NB4 (cell line): ENCODE measurements at places on chromosomes 2 and 18.

- no peak for DNase-seq
Observed at GRCh38 chr18:57649556-57650500, 28.2 kb upstream of the NARS1 start.

DNA sequence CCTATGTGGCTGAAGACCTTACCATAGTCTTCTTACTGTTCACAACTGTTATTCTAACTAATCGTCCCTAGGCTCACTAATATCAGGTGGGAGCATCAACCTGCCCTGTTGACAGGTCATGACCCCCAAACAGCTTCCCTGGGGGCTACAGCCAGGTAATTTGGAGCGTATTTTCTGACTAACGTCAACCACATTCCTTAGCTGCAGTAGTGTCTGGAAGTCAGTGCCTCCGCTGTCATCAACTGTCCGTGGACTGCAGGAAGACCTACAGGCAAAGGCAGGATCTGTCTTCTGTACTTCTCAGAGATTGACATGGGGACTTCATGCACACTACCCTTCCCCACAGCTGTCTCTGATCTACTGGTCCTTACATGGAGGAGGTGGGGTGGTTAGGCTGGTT is 456.9 kb downstream of the BCL11A start:
- no peak for DNase-seq

GRCh38 chr2:219418155-219419011 is at the start of gene DES:
Gene DES (plus strand): TSS chr2:219418377. CDS start chr2:219418463, 86 bp downstream.
- no peak for DNase-seq

DNA sequence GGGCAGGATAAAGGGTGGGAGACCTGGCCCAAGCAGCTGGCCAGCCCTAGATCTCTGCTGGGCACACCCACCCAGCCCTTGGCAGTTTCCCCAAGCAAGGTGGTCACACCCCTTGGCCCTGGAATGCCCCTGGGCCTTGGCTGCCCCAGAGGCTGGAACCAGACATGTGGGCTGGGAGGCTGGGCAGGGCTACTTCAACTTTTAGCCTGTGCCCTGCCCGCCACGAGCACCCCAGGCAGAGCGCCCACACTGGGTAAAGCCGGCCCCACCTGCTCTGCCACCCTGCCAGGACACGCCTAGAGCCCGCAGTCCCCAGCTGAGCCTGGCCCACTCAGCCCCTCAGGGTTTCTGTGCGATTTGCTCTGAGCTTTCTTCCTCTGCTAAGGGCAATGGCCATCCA is 119.7 kb upstream of the SMAD2 start:
- no peak for DNase-seq

DNA sequence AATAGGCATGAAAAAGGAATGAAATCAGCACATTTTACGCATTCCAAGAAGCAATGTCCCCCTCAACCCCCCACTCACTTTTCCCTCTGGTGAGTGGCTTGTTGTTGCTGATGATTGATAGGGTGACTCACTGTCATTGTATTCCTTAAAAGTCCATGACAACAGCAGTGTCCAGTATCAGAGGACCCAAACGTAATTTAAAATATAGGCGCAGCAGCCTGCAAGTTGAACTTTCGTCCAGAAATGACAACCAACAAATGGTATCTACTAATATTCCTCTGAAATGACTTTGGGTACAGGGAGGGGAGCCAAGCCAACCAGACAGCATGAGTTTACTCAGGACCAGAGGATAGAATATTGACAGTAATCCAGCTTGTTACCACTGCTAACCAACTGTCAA is 182.9 kb upstream of the SIX3 start:
- DNase-seq: no peak

DNA sequence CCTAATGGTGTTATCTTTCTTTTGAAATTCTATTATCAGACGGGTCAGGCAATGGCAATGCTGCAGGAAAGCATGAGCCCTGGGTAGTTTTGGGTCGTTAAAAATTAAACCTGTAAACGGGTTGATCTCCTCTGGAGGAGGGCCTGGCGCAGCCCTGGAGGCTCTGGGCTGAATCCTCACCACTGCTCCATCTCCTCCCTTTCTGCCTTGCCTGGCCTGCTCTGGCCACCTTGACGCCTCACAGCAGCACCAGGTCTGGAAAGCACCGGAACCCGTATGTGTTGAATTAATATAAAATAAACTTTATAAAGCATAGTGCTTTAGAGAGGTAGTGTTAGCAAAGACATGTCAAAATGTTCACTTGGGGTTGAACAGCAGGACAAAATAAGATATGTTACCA is 316.1 kb downstream of the LNPK start:
- DNase-seq: no peak
